Stimulated activated naive CD8-positive, alpha-beta T cell treated with anti-CD3 and anti-CD28 coated beads, Interleukin-15, amount 100 ng/mL, for 72 hours (primary cell): ENCODE measurements at places on chromosomes 7 and 10.

- DNase-seq: no peak
Measured at GRCh38 chr7:120995654-120996053, 7.1 kb downstream of the CPED1 start.

- DNase-seq: no peak
Measured at GRCh38 chr10:84164442-84164841, 9.2 kb upstream of the GPR15LG start.

DNA sequence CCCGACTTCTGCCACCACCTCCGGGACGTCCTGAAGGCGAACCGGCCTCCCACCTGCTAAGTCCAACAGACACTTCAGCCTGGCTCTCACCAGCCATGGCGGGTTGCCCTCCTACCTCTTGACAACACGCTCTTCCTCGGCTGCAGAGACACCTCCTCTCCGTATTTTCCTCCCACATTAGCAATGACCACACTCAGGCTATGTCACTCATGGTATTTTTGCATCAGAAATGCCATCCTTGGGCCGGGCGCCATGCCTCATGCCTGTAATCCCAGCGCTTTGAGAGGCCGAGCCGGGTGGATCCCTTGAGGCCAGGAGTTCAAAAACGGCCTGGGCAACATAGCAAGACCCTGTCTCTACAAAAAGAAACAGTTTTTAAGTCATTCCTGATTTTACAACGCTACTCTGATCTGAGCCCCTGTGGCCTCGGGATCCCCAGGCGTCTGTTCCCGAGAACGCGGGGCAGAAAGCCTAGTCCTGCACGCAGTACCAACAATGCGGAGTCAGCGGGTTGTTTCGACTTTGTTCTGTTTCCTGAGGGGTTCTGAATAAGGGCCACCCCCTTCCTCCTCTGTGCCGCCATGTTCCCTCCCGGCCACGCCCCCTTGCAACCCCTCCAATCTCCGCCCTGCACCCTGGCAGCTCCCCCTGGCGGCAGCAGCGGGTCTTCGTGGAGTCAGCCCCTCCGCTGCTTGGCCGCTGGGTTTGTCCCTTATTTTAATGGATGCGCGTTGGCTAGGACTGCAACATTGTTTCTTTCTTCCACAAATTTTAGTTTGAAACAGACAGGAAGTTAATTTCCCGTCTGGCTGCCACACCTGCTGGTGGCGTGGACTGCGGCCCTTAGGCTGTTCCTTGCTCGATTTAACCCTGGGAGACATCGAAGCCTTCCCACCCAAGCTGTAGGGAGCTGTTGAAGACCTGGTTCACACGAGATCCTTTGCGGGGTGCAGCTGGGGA is 9.7 kb upstream of the ZFAND2A start:
- peak; percentile 94 for DNase-seq

GRCh38 chr7:143408252-143408685 is 387 bp downstream of the EPHA1 start:
- no peak for DNase-seq

DNA sequence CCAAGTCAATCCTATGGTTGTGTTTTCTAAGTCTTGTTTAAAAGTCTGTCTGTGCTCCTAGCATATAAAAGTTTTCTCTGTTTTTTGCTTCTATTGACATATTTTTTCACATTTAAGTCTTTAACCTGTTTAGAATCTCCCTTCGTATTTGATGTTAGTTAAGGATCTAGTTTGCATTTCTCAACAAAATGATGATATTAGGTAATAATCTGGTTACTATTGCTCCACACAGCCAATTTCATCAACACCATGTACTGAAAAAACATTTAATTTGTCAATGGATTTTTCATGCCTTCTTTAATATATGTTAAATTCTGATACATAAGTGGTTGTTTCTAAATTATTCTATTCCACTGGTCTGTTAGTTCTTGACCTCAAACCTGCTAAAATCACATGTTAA is 17.5 kb upstream of the TSGA13 start:
- DNase-seq: no peak

DNA sequence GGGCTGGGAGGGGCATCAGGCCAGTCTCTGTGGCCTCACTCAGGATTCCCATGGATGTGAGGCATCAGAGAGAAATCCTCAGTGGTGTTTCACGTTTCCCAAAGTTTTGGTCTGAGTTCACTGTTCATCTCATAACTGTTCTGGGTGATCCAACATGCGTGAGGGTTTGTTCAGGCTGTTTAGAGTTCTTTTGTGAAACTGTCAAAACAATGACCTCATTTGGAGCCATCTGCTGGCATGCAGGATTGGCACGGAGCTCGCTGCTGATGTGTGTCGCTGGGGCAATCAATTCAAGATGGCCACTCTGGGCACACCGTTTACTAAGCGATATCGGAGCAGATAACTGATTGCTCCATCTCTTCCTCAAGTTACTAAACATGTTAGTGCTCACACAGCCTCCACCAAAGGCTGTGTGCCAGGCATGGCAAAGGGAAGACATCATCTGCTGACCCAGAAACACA is 365.6 kb downstream of the WDR11 start:
- DNase-seq: no peak

GRCh38 chr7:5679813-5680473 is 101.5 kb downstream of the RNF216 start:
- no peak for DNase-seq

GRCh38 chr7:13920053-13920697 is 69.3 kb downstream of the ETV1 start:
- no peak for DNase-seq

DNA sequence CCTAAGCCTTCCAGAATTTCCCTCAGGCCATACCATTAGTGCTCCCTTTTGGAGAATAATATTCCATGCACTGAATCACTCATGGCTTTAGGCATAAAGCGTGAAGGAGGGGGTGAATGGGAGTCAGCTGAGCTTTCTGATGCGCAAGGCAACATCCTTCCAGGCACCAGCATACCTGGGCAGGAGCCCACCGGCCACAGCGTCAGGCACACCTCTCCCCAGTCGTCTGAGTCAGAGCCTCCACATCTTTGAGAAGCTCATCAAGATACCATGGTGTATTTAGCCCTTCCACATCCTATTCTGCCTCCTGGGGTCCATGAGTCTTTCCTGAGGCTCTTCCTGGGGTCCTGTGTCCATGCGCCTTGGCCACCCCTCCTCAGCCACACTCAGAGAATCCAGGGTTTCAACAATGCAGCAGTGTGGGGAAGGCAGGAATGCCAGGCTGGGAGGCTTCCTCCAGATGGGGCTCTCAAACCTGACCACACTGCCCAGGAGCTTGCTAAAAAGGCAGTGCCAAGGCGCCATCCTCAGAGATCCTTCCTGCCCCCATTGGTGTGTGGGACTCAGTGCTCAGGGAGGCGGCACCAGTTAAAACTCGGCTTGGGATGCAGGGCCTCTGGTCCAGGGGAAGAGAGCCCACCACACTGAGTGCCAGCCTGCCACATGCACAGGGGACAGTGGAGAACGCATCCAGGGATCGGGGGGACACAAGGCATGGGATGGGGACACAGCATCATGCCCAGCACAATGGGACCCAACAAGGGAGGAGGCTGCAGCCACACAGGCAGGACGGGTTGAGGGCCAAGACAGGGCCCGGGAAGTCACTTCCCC is 31.6 kb downstream of the RASGEF1A start:
- no peak for DNase-seq

- no peak for DNase-seq
Measured at GRCh38 chr7:19368491-19368925, 223.3 kb upstream of the FERD3L start.

- no peak for DNase-seq
Measured at GRCh38 chr10:132714096-132714985, 71.6 kb downstream of the NKX6-2 start.

- DNase-seq: no peak
Measured at GRCh38 chr7:119392-120163, 72.8 kb upstream of the FAM20C start.

- no peak for DNase-seq
Measured at GRCh38 chr10:104268405-104268712, 625 bp upstream of the GSTO2 start.

GRCh38 chr10:8998751-8999150 is 944.3 kb downstream of the GATA3 start:
- no peak for DNase-seq

DNA sequence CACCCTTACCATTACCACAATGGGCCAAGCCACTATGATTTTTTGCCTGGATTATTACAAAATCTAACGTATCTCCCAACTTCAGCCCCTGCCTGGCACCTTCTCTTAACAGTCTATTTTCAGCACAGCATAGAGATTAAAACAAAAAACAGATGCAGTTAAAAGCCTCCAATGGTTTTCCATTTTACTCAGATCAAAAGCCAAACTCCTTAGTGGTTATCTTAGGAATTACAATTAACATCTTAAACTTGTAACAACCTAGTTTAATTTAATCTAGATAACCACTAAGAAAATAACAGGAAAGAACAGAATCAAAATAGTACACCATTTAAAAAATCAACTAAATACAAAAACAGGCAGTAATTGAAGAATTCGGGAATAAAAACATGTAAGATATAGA is 43.5 kb downstream of the DNAJC1 start:
- no peak for DNase-seq

GRCh38 chr7:54837168-54837567 is 78.2 kb upstream of the SEC61G start:
- DNase-seq: no peak

- no peak for DNase-seq
Measured at GRCh38 chr7:24968165-24968564, 11.8 kb downstream of the OSBPL3 start.

DNA sequence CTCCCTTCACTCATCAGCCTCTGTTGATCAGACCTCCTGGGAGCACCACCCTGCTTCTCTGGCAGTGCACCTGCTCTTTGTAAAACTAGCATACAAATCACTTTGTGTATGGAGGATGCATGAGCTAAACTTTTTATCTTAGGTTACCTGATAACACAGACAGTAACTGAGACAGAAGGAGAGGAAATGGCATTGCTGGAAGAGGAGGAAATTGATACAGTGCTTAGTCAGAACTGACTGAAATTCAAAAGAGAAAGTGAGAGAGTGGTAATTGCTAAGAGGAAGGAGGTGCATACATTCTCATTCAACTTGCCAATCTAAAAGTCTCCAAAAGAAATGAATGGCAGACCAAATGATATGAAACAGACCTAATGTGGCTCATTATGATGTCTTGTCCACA is 1120.7 kb downstream of the GATA3 start:
- no peak for DNase-seq

- DNase-seq: no peak
Measured at GRCh38 chr10:47306387-47307210, 6.6 kb downstream of the GDF10 start.

DNA sequence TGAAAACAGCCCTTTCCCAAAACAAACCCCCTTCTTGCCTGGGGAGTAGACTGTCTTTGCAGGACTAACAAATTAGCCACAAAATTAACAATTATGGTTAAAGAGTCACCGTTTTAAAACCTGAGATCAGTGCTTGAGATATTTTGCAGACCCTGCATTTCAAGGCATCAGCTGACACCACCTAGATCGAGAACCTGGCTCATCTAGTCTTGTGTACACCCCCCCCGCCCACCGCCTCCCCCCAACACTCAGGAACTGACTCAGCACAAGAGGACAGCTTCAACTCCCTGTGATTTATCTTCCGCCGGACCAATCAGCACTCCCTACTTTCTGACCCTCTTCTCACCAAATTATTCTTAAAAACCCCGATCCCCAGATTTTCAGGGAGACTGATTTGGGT is 737.1 kb downstream of the PHTF2 start:
- no peak for DNase-seq

DNA sequence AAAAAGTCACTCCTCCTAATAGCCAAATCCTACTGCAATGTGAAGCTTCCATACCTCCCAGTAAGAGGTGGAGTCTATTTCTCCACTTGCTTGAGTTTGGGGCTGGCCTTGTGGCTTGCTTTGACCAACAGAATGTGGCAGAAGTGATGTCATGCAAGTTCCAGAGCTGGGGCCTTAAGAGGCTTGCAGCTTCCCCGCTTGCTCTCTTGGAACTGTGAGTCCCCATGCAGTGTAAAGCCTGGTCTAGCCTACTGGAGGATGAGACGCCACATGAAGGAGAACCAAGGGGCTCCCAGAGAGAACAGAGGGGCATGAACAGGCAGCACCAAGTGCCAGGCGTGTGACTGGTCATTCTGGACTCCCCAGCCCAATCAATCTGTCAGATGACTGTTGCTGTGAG is 58.6 kb upstream of the OPALIN start:
- DNase-seq: no peak
